HL-60 (cell line): ENCODE measurements at places on chromosomes 16 and 17.
A peak's percentile ranks its signal among the peaks of the same experiment; 100 is the strongest.

GRCh38 chr17:28174352-28175046 lies 132.0 kb downstream of the NLK start:
- no peak for DNase-seq

- peak; percentile 27 for DNase-seq
Observed at GRCh38 chr16:29720703-29721102, 25.1 kb downstream of the C16orf54 start.

- no peak for DNase-seq
Observed at GRCh38 chr17:71703701-71704100, 417.1 kb upstream of the SOX9 start.

- no peak for DNase-seq
Observed at GRCh38 chr16:28267356-28267755, 25.0 kb upstream of the SBK1 start.

DNA sequence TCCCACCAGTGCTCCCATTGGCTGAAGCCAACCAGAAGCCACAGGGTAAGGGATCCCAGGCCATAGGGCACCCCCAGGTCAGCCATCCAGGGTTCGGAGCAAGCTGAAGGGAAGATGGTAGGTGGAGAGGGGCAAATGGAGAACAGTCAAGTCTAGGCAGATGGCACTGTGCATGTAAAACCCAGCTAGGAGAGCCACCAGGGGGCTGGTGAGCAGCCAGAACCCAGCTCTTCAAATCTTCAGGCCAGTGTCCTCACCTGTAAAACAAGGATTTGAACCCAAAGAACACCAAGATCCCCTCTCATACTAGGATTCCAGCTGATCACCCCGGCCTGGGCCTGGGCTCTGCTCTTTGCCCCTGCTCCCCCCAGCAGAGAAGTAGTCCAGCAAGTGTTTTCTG lies 43.5 kb downstream of the GINS3 start:
- DNase-seq: no peak

DNA sequence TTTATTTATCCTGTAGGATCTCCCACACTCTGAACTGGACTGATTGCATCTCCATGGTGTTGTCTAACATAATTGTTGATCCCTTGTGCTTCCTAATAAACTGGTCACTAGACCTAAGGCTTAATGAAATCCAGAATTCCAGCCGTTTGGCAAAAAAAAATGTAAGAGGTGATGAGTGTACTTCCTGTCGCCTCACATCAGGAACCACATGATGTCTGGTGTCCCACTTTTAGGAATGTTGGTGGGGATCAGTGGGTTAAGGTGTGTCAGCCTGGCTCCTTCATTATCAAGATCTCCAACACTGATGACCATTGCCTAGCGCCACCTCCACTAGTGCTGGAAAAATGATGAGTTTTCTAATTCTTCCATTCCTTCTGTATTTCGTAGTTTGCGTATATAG lies 18.6 kb upstream of the LONP2 start:
- DNase-seq: no peak

DNA sequence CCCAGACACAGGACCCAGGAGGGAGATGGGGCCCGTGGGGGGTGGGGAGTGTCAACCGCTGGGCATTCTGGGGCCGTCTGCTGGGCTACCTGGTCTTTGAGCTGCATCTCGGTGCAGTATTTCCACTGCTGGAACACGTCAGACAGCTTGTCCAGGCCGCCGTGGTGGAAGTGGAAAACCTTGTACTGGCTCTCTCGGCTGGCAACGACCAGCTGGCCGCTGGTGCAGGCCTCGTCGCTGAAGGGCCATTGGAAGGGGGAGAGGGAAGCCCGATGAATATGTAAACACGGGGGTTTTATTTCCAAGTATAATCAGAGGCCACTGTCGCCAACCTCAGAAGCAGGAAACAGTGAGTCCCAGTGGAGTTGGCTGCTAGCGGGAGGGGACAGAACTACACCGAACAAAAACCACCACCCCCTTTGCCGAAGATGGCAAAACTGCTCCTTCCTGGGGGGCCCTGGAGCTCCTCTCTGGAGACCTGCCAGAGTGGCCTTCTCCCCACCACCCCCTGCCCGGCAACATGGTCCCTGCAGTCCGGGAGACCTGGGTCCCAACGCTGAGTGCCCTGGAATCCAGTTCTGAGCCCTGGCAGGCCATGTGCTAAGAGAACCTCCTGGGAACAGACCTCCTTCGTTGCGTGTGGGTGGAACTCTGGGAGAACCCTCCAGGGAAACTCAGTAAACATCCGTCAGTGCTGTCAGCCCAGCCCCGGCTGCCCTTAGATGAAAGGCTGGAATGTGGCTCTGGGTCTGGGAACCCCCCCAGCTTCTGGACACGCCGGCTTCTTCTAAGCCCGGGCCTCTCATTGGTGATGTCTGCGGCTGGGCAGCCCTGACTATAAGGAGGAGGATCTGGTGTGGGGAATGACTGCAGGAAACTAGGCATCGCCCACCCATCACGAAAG lies 84.1 kb downstream of the TBC1D16 start:
- DNase-seq: no peak

DNA sequence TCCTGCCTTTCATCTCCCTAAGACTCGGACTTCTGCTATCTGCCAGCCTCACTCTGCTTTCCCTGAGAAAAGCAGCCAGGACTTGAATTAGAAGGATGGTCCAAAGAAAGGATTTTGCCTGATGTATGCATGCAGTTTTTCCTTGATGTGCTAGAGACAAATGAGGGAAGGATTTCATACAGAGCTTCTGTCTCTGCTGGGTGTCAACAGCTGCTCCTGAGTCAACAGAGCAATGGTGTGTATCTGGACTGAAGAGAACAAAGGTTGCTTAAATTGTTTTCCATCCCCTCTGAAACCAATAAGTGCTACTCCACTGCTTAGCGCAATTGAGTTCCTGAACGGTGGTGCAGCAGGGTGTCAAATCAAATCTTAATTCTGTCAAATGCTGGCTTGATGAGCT lies 680.6 kb upstream of the C16orf82 start:
- DNase-seq: no peak

- no peak for DNase-seq
Observed at GRCh38 chr17:51275381-51275780, 15.0 kb downstream of the UTP18 start.
